H9 (cell line): ENCODE measurements at places on chromosomes 11 and 22. TPM values are rescaled to one million over a fixed set of nuclear protein-coding genes. Genes with fewer than 3 reads are reported as not detected.

NXPE1 gene
- total RNA-seq = not detected in 2 replicates

EMID1 gene
- 4.5 and 5.4 TPM in 2 replicates for total RNA-seq

SCGB1D2 gene
- total RNA-seq = not detected in 2 replicates

- H3K36me3 ChIP-seq = peaks cover 4% of the 10 kb centered on the region; the same call in 1 of the 3 replicates
- no peak overlapping the region for H3K27ac ChIP-seq
- H3K4me1 ChIP-seq = no peaks in the 10 kb centered on the region
- H3K27me3 ChIP-seq = no peaks in the 10 kb centered on the region
- H3K4me3 ChIP-seq = no peak overlapping the region
These were observed 14.9 kb upstream of the MS4A4A start for GRCh38 chr11:60265373-60266214.

- peaks cover 44% of the 10 kb centered on the region for H3K36me3 ChIP-seq
- no peak overlapping the region for H3K4me3 ChIP-seq
- DNase-seq = no peak
- no peak overlapping the region for H3K27ac ChIP-seq
- no peaks in the 10 kb centered on the region for H3K27me3 ChIP-seq
These were observed 28.6 kb downstream of the ALG8 start for GRCh38 chr11:78110830-78111229.

DNA sequence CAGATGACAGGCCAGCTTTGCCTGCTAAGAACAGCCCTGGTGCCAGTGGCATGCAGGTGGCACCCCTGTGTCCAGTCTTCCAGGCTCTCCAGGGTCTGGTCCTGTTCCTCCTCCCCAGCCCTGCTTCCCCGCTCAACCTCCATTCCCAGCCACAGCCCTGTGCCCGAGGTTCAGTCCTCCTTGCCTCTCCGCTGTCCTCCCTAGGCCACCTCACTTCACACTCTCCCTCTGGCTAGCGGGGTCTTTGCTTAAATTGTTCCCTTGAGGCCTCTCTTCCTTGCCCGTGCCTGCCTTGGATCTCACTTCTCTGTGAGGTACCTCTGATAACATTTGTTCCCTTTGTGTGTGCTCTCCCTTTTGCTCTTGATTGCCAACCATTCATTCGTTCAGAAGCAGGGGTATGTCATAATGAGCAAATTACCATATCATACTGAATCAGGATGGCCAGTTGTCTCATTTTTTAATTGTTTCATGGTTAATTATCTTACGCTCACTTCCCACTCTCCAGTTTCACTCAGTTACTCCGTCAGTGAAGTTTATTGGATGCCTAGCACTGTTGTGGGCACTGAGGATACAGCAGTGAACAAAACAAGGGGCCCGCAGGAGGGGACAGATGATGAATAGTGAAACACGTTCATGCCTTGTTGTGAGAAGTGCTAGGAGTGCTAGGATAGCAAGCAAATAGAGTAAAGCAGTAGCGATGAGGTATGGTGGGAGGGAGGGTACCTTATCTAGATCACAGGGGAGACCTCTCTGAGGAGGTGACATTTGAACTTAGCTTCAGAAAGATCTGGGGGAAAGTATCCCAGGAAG is 7.4 kb downstream of the BMAL1 start:
- H3K27ac ChIP-seq = no peak overlapping the region
- peaks cover 6% of the 10 kb centered on the region; the same call in 1 of the 2 replicates for H3K4me1 ChIP-seq
- H3K36me3 ChIP-seq = no peaks in the 10 kb centered on the region
- no peak overlapping the region for H3K4me3 ChIP-seq
- H3K27me3 ChIP-seq = peaks cover 2% of the 10 kb centered on the region; the same call in 1 of the 2 replicates

- no peak overlapping the region for H3K4me3 ChIP-seq
- no peak overlapping the region for H3K27ac ChIP-seq
- peaks cover 60% of the 10 kb centered on the region for H3K36me3 ChIP-seq
- no peaks in the 10 kb centered on the region for H3K4me1 ChIP-seq
- H3K27me3 ChIP-seq = no peaks in the 10 kb centered on the region
- DNase-seq = no peak
These were observed 14.5 kb downstream of the SAA1 start for GRCh38 chr11:18280438-18281045.

DNA sequence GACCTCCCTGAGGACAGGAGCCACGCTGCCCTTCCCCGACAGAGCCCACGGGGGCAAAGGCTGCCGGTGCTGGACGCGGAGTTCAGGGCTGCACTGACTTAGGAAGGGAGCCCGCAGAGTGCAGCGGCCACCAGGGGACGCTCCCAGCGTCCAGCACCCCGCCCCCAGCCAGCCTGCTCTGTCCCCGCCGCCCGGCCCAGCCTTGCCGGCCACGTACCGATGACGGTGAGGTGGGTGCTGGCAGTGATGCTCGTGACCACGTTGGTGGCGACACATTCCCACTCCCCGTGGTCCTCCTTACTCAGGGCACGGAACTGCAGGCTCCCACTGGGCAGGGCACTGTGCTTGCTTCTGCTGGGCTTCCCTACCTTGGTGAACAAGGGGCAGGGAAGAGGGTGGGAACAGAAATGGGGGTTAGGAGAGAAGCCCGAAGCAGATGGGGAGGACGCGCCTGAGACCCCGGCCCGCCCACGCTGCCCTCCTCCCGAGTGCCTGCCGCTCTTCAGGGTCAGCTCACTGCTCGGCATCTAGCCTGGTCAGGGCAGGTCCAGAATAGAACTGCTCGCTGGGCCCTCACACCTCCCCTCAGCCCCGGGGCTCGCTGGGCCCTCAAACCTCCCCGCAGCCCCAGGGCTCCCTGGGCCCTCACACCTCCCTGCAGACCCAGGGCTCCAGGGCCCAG is 25.9 kb downstream of the IGSF9B start:
- H3K27ac ChIP-seq = no peak overlapping the region
- DNase-seq = peak; percentile 78
- H3K27me3 ChIP-seq = no peaks in the 10 kb centered on the region
- H3K36me3 ChIP-seq = peaks cover 32% of the 10 kb centered on the region; the same call in 2 of the 3 replicates
